Fibroblast of lung (primary cell): ENCODE measurements at places on chromosomes 7 and 10. TPM values are rescaled to one million over a fixed set of nuclear protein-coding genes. Genes with fewer than 3 reads are reported as not detected.
A peak's percentile ranks its signal among the peaks of the same experiment; 100 is the strongest.

GRCh38 chr7:95904099-95904498 lies 131.7 kb downstream of the DYNC1I1 start:
- no peak for DNase-seq

DNA sequence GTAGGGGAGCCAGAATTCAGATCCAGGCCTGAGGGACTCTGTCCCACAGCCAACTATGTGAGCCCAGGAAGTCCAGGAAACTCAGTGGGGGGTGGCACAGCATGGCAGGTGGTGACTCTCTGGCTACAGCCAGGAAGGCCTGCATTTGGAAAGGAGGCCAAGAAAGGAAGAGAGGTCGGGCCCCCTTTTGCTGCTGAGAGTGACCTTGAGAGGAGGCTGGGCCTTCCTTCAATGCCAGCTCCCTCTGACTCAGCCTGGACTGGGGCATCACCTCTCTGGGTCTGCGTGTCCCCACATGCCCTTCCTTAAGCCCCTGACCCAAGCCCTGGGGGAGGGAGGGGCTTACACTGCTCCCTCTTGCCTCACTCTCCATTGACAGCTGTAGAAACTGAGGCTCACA lies 6.4 kb upstream of the MYL10 start:
- DNase-seq, result no peak

DNA sequence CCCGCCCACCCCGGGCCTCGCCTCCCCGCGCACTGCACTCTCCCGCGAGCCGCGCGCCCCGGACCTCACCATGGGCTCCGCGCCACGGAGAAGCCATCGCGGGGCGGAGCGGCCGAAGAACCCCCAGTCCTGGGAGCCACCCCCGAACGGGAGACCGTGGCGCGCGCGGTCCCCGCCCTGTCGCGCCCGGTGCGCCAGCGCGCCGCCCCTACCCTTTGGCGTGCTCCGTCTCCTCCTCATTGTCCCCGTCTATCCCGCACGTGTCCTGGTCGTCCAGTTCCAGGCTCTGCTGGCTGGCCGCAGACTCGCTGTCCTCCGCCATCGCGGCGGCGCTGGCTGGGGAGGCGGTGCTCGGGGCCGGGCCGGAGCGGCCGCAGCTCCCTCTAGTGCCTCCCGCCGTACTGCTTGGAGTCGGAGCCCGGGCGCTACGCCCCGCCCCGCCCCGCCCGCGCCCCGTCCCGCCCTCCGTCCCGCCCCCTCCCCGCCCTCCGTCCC lies at the start of gene NMT2:
NMT2 (minus strand) TSS at position 403 of the 495 bp plus-strand sequence; CDS start at position 322, 81 bp downstream.
- DNase-seq, result peak; percentile 35

GRCh38 chr7:29360633-29361625 lies 166.4 kb downstream of the CHN2 start:
- DNase-seq, result no peak

GRCh38 chr7:131735101-131735500 lies 178.7 kb upstream of the PODXL start:
- no peak for DNase-seq

GRCh38 chr10:905972-906371 lies 25.5 kb downstream of the LARP4B start:
- DNase-seq, result no peak

- DNase-seq, result no peak
Measured at GRCh38 chr7:94595717-94596116, 60.2 kb downstream of the SGCE start.

- DNase-seq, result no peak
Measured at GRCh38 chr7:101154693-101155102, 422 bp downstream of the AP1S1 start.

- no peak for DNase-seq
Measured at GRCh38 chr10:116278846-116279245, 5.8 kb upstream of the GFRA1 start.

DNA sequence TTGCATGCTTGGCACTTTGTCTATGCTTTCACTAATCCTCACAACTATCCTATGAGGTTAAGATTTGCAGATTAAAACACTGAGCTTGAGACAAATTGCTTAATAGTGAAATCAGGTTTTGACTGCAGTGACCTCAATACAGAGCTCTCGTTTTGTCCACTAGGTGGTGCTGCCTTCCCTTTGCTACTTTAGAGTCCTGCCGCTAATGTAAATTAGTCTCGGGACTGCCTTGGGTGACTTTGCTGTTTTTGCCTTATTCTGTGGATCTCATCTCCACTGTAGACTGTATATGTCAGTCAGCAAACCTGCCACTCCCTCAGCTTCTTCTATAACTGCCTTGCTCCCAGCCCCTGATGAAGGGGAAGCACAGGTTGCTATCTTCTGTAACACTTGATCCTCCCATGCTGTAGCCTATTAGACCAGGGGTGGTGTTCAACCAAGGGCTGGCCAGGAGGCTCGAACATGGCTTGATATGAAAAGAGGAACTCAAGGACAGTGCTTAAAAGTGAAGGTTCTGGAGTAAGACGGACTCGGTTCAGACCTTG lies 26.0 kb downstream of the ASB4 start:
- DNase-seq, result peak; percentile 54

DNA sequence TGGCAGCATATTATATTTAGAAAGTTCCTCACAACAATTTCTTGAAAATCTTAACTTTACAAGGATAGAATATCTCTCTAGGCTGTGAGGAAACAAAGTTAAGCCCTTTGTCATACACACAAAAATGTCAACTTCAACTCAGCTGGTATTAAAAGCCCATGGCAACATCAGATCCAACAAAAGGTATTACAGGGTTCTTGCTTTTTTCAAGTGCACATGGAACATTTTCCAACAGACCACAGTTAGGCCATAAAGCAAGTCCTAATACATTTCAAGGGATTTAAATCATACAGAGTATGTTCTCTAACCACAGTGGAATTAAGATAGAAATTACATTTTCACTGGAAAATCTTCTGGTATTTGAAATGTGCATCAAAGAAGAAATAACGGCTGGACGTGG lies 71.9 kb upstream of the OIT3 start:
- no peak for DNase-seq

DNA sequence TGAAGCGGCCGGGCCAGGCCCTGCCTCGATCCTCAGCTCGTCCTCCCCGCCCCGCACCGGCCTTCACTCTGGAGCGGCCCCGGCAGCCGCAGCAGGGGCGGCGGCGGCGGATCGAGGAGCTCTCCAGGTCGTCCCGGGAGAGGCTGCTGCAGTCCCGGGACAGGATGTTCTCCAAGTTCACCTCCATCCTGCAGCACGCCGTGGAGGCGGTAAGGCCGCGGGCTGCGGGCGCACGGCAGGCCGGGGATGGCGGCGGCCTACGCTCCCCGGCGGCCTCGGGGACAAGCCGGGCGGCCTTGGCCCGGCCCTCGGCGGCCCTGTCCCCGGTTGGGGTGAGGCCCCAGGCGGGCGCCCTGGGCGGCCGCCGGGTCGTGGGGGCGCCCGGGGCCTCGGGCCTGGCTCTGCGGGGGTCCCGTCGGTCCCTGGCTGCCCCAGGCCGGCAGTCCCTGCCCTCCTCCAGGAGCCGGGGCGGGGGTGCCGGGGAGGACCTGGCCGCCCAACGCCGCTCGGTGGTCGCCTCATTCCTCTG lies 399 bp downstream of the FHIP2A start:
- DNase-seq, result peak; percentile 37

DNA sequence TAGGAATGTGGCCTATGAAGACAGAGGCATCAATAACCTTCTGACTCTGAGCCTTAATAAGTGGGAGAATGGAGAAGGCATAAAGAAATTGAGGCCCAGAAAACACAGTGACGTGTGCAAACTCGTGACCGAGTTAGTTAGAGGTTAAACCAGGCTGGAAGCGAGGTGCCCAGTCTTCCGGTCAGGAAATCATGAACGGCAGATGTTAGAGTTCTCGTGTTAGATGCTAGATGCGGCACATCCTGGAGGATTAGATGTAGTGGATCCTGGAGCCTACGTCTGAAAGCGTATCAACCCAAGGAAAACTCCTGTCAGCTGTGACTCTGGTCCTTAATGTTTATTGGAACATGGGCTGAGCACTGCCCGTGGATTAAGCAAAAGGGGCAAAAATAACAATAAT lies 275.9 kb downstream of the TCF7L2 start:
- no peak for DNase-seq

- DNase-seq, result no peak
Measured at GRCh38 chr10:24988831-24989640, 26.9 kb downstream of the ENKUR start.

GRCh38 chr10:72337039-72337629 lies 17.6 kb downstream of the DNAJB12 start:
- DNase-seq, result peak; percentile 81

- no peak for DNase-seq
Measured at GRCh38 chr7:111262293-111263116, 171.6 kb downstream of the LRRN3 start.

GRCh38 chr10:70053218-70053840 lies 683 bp downstream of the MACROH2A2 start:
- no peak for DNase-seq

- peak; percentile 43 for DNase-seq
Measured at GRCh38 chr10:122703483-122704448, 4.1 kb upstream of the C10orf120 start.

GRCh38 chr7:82105463-82105862 lies 335.6 kb upstream of the HGF start:
- peak; percentile 71 for DNase-seq

GRCh38 chr7:40393660-40394059 lies 258.9 kb downstream of the SUGCT start:
- DNase-seq, result no peak

DNA sequence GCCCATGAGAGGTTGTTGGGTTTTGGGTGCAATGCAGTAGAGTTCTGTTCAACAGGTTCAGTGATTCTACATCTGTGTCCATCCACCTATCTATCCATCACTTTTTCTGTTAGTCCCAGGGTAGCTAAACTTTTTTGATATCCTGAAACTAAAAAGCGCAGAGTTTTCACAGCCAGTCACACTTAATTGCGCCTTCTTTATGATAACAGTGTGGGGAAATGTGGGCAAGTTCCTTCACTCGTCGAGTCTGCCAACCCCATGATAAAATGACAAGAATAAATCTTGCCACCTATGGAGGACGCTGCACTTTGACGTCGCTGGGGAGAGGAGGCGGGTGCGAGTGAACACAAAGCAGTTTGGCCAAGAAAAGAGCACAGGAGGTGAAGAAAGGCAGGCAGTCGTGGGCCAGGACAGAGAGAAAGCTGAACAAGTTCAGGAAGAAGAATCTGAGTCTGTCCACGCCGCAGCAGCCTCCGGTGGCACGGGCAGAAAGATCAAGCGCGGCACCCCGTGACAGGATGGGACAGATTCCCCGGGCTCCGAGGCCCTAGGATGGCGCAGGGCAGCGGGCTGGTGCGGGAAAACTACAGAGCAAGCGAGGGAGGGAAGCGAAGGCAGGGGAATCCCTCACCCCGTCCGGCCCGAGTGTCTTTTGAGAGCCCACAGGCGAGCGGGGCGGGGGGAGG lies 9.2 kb downstream of the SP8 start:
- DNase-seq, result no peak

DNA sequence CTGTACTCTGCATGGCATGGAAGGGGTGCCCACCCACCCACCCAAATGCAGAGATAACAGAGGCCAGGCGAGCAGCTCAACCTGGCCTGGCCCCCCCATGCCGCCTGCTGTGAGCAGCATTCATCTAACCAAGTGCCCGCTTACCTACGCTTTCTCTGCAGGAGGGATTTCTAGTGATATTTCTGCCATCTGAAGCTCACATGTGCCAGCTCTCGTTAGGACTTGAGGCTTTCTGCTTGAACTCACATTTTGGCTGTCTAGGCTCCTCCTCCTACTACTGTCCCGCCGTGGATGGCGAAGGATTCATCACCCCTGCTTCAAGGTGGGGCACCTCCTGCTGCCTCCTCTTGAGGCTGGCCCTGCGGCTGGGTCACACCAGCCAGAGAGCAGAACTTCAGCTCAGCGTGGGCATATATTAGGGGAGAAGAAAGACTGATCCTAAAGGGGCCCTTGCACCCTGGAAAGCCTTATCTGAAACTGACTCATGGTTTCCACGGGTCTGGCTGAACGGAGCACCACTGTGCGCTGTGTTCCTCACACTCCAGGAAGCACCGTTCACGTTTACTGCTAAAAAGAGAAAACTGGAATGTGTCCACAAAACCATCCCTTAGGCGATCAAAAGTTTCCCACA lies 45.5 kb downstream of the CTBP2 start:
- peak; percentile 50 for DNase-seq

- DNase-seq, result no peak
Measured at GRCh38 chr10:51502124-51502523, 197.3 kb downstream of the CSTF2T start.

DNA sequence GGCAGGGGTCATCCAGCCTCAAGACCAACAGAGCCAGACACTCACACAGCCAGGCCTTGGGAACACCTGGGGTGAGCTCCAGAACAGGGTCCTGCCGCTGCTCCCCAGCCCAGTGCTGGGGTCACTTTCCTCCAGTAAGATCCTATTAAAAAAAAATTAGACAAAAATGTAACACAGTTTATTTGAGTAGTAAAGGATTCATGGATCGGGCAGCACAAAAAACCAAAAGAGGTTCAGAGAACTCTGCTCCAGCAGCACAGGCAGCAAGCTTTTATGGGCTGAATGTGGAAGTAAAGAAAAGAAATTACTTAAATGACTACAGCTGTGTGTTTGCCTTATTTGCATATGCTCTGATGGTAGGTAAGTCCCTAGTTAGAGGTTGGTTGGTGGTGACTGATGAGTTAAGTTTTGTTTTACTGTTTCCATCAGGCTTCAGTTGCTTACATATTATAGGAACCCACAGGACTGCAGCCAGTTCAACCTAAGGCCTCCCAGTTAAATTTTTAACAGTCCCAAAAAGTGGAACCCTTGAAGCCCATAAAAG lies 80.5 kb upstream of the FGFR2 start:
- no peak for DNase-seq

GRCh38 chr10:101287183-101287996 lies 58.1 kb upstream of the LBX1 start:
- no peak for DNase-seq

DNA sequence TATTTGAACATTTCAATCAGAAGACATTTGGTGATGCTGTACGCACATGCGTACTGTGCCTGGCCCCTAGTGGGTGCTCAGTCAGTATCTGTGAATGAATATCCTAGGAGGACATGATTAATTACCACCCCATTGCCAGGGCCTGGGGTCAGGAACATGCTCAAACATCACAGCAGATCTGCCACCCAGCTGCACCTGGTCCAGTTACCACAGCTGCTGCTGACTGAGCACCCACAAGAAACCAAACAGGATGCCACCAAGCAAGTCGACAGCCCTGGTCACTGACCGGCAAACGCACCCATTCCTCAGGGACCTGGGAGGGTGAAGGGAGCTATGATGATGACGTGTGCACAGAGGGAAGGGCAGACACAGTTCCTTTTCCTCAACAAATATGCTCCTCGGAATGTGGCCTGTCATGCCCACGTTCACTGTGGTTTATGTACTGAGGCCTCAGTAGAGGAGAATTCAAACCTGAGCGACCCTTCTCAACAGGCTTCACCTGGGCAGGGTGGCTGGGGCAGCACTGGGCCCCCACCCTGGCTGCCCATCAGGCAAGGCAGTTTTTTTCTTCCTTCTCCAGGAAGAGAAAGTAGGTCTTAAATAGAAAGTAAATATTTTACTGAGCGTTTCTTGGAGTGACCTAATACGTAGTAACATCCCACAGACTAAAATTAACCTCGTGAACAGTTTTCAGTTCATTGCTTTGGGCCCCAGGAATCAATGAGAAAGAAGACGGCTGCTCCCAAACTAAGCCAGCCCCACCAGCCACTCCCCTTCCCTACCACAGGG lies 13.4 kb downstream of the CTBP2 start:
- DNase-seq, result no peak

The CPN1 gene
- not detected in 2 replicates for total RNA-seq

The PLAU gene
- 60.1 and 93.6 TPM in 2 replicates for total RNA-seq

The GOLGA7B gene
- under 0.01 TPM in 1 of 2 replicates, not detected in the other for total RNA-seq

The PEX1 gene
- total RNA-seq, result 19.3 and 23.0 TPM in 2 replicates

The EFCAB10 gene
- total RNA-seq, result not detected in 2 replicates

The NPFFR1 gene
- total RNA-seq, result under 0.01 TPM in 1 of 2 replicates, not detected in the other

The KCNIP2 gene
- 0.77 and 1.8 TPM in 2 replicates for total RNA-seq

The H2AZ2 gene
- 121 and 230 TPM in 2 replicates for total RNA-seq

The VIPR2 gene
- total RNA-seq, result under 0.01 TPM in 1 of 2 replicates, not detected in the other

The CYP2E1 gene
- total RNA-seq, result 0.26 and 0.50 TPM in 2 replicates
